Fibroblast of gingiva (primary cell): ENCODE measurements at places on chromosomes 5 and 9.

GRCh38 chr9:123775289-123776284 is 154.3 kb downstream of the DENND1A start:
- no peak for DNase-seq

DNA sequence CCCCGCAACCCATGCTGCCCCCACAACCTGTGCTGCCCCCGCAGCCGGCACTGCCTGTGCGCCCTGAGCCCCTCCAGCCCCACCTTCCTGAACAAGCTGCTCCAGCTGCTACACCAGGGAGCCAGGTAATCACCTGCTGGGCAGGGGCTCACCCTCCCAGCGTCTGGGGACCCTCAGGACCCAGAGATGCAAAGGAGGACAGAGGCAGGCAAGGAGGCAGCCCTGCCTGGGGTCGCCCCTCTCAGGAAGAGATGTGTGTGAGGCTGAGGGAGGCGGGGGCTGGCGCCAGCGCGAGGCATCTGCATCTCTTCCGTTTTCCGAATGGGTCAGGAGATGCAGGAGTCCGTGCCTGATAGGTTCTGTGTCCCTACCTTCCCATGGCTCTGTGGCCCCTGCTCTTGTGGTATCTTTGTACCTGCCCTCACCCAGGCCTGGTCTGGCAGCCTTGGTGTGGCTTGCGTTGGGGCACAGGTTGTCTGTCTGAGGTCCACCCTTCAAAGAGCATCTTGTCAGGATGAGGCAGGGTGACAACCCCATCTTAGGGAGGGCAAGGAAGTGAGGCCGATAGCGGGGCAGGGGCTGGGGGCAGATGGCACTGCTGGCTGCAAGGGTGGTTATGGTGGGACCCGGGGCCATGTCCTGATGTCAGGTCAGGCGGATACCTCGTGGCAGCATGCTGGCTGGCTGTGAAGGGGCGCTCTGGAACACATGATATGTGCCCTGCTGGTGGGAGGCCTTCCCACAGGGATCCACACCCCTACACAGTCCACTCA is 75.7 kb downstream of the WNK2 start:
- no peak for DNase-seq

- DNase-seq = no peak
These were observed 267.5 kb downstream of the GABRB2 start for GRCh38 chr5:161278739-161279660.

GRCh38 chr9:89522261-89522958 is 24.5 kb upstream of the SEMA4D start:
- no peak for DNase-seq

GRCh38 chr9:78011049-78011448 is 20.6 kb downstream of the GNAQ start:
- no peak for DNase-seq

- DNase-seq = no peak
These were observed 45.8 kb downstream of the DYNC2I2 start for GRCh38 chr9:128610897-128611296.

DNA sequence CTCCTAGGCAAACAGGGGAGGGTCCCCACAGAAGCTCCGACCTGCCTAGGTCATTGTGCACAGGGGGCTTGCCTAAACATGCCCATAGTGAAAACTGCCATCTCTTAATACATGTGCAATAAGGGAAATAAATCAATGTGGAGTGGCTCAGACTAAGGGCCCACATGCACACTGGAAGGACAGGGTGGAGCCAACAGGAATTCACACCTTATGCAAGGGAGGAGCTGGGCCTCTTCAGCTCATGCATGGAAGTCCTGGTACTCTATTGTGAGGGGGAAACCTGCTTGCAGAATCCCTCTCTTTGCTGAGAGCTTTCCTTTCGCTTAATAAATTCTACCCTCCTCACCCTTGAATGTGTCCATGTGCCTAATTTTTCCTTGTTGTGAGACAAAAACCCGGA is 815.8 kb downstream of the EFNA5 start:
- DNase-seq = no peak

DNA sequence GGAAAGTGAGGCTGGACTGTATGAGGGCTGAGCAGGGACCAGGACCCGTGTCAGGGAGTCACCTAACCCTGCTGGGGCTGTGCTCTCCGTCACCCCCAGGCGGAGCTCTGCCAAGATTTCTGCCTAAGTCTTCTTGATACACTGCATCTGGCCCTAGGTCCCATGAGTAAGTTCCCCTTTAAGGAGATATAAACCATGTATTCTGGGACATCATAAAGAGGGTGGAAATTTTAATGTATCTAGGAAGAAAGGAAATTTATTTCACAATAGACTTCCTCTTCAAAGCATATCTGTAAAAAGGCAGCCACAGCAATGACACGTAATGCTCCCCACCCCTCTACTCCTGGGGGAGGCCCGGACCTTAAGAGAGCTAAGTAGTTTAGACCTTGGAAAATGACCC is 183.4 kb downstream of the FBXL7 start:
- DNase-seq = no peak

- DNase-seq = no peak
These were observed 51.0 kb downstream of the JADE2 start for GRCh38 chr5:134576386-134577021.

GRCh38 chr9:99411479-99412115 is 189.5 kb downstream of the SEC61B start:
- no peak for DNase-seq

DNA sequence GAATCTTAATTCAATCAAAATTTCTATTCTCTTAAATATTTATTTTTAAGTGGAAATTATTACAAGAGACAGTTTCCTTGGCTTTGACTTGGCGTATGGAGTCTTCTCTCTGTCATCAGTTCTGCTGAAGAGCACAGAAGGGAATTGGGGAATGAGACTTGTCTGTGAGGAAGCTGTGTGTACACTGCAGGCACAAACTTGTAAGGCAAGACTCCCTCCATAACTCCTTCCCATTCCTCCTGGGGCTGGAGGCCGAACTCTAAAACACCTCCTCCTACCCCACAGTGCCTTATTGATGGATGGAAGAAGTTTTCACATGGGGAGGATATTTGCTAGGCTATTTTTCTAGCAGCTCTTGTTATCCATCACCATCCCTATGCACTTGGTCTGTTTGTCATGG is 187.4 kb upstream of the ELL2 start:
- DNase-seq = no peak

GRCh38 chr5:159680095-159680494 is 236.2 kb upstream of the ADRA1B start:
- DNase-seq = no peak

DNA sequence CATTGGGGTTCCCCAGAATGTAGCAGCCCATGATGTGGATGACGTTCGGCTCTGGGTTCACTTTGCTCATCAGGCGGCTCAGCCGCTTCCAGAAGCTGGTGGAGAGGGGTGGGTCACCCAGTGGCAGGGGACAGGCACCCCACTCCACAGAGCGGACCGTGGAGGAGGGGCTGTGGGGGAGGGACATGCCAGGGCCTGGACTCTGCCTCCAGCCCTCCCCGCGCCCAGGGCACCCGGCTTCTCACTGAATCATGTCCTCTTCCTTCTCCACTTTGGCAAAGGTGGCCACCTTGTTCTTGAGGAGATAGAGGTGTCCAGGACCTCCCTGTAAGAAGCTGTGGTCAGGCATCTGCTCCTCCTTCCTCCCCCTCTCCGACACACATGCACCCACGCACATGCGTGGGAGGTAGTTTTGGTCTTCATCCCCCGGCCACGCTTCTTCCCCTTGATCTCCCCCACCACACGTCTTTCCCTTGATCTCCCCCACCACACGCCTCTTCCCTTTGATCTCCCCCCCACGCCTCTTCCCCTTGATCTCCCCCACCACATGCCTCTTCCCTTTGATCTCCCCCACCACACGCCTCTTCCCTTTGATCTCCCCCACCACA is 8.9 kb upstream of the ENTPD8 start:
- DNase-seq = no peak

GRCh38 chr9:133794016-133794760 is 56.0 kb upstream of the SARDH start:
- no peak for DNase-seq

DNA sequence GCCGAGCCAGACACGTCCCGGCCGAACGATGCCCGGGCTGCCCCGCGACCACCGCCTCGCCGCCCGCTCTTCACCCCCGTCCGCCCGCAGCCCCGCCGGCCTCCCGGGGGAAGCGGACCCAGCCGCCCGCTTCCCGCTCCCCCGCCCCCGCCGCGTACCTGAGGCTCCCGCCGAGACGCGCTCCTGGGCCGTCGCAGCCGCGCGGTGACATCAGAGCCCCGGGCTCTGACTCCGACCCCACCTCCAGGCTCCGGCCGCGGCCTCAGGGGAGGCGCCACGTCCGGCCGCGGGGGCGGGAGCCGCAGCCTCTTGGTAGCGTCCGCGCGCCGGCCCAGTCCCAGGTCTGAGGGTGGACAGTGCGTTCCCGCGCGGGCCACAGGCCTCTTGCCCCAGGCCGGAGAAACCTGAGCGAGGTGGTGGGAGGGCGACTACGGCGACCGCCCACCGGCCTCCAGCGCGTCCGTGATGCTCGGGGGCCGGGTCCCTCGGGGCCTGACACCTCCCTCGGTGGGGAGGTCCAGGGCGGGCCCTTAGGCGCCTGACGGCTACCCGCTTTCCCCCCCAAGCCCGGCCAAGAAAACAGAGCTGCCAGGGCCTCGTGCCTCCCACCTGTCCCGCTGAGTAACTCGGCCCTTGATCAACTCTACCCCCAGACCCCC is at the start of gene SHROOM1:
Gene SHROOM1, minus strand, starts transcription at position 212 of the 659 bp plus-strand sequence. CDS start 4,507 bp downstream, outside the sequence.
- DNase-seq = peak; percentile 59

GRCh38 chr5:93226202-93226735 is 354.8 kb downstream of the NR2F1-AS1 start:
- DNase-seq = peak; percentile 17

- DNase-seq = peak; percentile 94
These were observed 101.3 kb downstream of the WDR41 start for GRCh38 chr5:77390795-77391194.

DNA sequence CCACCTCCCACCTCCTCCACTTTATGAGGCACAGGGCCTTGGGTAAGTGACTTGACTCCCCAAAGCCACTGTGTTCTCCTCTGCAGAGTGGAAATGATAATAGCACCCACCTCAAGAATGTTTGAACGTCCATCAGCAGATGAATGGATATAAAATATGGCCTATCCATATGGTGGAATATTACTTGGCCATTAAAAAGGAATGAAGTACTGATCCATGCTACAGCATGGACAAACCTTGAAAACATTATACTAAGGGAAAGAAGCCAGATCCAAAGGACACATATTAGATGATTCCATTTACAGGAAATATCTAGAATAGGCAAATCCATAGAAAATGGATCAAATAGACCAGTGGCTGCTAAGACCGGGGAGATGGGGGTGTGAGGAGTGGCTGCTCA is 50.2 kb downstream of the CFAP77 start:
- DNase-seq = no peak

DNA sequence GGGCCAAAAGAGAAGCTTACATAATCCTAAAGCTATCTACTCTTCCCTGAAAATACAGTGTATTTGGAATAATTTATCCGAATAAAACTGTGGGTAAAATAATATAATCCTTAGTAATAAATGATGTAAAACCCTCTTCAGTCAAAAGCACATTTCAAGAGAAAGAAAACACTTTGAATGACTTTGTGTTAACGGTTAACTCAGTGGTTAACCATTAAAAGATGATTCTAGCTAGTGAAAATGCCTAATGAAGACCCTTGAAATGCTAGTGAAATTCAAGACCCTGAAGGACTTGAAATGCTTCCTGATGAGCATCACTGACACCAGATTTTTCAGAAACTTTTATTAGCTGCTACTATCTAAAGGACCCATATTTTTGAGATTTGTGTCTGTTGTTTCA is 70.7 kb downstream of the COX7C start:
- DNase-seq = no peak

DNA sequence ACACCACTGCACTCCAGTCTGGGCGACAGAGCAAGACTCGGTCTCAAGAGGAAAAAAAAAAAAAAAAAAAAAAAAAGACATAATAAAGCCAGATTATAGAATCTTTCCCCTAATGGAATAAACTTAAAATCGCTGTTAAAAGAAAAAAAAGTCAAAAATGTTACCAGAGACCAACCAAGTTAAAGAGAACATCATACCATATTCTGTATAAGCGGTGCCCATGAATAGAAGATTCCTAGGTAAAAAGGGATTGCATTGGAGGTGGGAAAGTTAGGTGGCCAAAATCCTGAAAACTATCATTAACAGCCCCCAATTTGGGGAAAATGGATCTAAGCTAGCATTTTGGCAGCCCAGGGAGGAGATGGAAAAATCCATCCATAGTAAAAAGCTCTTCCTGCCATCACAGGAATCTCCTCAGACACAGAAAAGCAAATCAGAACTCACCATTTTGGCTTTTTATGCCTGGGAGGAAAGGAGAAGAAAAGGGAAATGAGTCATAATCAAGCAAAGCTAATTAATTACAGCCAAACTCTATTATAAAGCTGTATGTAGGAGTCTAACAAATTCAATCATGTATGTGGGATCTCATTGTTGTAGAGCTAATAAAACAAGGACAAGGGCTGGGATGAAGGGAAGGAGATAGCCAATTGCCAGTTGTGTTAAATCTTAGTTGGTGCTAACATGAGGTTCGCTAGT is 363.8 kb downstream of the ARL15 start:
- no peak for DNase-seq

DNA sequence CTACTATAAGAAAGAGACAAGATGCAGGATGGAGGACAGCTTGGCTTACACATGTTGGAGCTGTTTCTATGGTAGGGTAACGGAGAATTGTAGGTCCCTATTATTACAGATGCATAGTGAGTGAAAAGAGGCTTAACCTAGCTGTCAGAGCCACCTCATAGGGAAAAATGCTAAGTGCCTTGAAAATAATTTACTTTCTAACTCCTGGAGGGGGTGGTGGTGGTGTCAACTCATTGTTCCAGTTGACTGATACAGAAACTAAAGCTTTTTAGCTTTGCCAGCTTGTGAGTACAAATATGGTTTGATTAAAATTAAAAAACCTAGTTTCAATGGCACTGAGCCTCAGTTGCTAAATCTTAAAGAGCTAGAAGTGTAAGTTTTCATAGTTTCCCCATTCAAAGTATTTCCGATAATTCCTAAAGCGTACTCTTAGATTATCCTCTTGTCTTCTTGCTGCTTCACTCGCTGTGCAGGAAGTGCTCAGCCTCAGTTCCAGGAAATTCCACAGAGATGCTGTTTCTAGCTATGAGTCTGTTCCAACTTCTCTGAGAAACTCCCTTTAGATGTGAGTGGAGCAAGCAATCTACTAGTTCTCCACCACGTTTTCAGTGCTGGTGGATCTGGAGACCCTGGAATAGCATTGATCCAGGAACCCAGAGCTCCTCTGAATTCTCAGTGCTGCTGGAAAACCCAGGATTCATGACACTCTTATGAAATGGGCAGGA is 265.2 kb downstream of the DMAC1 start:
- no peak for DNase-seq

- DNase-seq = no peak
These were observed 81.6 kb downstream of the DAP start for GRCh38 chr5:10679336-10679988.

- DNase-seq = peak; percentile 45
These were observed 58.1 kb downstream of the NNT start for GRCh38 chr5:43661102-43661501.

GRCh38 chr5:95870105-95870672 is 47.7 kb upstream of the GLRX start:
- DNase-seq = no peak

DNA sequence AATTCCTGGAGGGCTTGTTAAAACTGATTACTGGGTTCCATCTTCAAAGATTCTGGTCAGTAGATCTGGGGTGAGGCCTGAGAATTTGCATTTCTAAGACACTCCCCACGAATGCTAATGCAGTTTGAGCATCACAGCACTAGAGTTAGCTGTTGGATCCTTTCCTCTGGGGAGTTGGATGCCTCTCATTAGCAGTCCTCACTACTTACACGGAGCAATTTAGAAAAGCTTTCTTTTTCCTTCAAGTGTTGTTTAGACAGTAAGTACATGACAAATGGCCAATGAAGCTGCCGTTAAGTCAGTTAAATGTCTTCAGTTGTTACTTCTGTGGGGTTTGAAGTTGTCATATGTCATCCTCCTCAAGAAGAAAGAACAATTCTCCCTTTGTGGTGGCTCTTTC is 74.9 kb upstream of the HMHB1 start:
- no peak for DNase-seq
